ENCODE measurements at places on chromosomes 4 and X.

- DNase-seq = no peak
Observed at GRCh38 chr4:61828960-61829359, 628.8 kb downstream of the ADGRL3 start.

DNA sequence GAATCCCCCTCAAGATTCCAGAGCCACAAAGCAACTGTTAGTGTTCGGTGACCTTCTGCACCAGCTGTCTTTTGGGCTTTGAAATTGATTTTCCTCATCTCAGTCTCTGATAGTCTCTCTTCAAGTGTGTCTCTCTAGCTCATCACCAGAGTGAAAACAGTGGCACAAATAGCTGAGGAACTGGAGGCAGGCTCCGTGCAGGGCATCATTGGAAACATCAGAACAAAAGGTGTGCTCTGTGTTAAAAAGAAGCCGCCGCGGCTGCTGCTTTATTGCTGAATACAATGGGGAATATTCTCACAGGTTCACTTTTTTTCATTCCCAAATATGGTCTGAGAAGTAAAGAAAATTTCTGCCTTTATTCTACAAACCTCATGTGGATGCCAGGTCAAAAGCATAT is 297.5 kb downstream of the DCTD start:
- DNase-seq = no peak

DNA sequence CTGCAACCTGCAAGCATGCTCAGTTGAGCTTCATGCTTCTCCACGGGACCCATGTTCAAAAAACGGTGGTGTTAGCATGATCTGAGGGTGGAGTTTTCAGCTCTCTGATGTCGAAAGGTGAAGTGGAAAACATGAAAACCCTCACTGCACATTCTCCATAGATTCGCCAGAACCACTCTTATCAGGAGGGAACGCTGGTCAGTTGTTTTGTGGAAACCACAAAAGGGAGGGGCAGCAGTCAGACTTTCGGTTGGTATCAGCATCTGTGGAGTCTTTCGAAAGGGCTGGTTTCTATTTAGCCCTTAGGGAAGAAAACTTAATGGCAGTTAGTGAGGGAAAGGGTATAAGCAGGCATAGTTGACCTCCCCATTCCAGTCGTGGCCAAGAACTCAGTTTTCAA is 12.6 kb downstream of the PPA2 start:
- no peak for DNase-seq

- peak; percentile 78 for DNase-seq
Observed at GRCh38 chr4:55866290-55866907, 13.0 kb downstream of the EXOC1 start.

DNA sequence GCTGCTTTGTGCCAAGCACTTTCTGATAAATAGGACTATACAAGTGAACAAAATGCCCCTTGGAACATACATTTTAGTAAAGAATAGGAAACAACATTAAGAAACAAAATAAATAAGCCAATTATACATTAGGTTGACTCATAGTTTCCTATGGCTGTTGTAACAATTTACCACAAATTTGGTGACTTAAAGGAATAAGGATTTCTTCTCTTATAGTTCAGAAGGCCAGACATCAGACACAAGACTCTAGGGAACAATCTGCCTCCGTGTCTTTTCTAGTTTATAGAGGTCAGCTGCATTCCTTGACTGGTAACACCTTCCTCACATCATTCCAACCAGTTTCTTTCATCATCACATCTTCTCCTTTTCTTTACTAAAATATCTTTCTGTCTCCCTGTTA is 235.9 kb upstream of the PCDH18 start:
- DNase-seq = no peak

DNA sequence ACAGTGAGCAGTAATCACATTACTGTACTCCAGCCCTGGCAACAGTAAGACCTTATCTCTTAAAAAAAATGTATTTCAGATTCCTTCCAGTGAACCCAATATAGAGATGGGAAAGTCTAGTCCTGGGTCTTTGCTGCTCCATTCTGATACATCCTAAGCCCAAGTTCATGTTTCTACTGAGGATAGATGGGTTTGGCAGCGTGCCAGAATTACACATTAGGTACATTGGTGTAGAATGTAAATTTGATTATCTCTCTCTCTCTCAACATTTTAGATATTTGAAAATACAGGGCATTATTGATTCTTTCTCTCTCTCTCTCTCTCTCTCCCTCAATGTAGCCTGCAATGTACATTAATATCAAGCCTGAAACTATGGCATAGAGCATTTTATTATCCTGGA is 43.5 kb upstream of the ZNF330 start:
- DNase-seq = no peak

- no peak for DNase-seq
Observed at GRCh38 chrX:30666094-30666493, 12.9 kb downstream of the GK start.

- DNase-seq = no peak
Observed at GRCh38 chrX:114051667-114052315, 532.1 kb upstream of the HTR2C start.

DNA sequence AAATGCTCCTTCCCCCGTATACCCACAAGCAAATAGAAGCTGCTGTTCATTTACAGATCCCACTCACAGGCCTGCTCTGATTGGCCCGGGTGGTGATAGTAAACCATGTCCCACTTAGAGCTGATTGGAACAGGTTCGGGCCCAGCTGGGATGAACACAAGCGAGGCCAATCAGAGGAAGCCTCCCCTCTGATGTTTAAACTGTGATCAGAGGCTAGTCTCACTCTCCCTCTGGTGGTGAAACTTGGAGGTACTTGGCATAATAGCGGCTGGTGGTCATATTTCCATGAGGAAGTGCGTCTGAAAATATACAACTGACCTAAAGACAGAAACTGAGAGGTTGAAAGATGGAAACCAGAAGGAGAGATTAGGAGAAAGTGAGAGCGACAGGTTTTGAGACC is 51.5 kb upstream of the TRPC3 start:
- no peak for DNase-seq

DNA sequence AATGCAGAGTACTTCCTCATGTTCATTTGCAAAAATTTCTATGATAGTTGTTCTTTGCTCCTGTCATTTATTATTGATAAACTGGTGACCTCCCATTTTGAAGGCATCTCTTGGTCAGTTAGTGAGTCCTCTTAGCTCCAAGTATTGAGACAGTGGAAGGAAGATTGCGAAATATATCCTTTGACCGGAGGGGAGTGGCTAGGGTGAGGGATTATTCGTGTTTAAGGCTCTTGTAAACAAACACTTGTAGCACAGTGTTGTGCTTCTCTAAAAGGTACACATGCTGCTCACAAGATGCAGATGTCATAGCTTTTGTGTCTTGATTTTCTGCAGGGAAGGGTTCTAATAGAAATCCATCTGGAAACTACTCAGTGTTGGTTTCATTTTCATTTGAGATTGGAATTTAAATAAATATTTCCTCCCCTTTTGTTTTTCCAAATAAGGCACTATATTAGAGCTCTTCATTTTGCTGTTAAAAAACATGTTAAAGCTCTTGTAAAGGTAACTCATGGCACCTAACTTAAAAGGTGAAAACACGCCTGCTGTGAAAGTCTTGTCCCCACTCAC is 21.8 kb downstream of the TXLNG start:
- no peak for DNase-seq

DNA sequence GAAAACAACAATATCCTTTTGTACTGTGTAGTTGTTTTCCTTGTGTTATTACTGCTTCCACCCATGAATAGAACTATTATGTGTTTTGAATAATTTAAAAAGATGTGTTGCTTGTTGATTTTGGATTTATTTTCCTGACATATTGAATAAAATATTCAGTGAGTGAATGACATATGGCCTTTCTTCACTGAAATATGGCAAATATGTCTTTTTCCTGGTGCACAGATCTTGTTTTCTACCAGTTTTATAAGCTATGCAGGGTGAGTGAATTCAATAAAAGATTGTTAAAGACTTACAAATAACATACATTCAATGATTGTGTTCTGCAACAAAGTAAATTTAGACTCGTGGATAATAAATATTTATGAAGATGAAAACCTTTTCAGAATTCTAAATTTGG is 1216.3 kb upstream of the ADGRL3 start:
- DNase-seq = no peak

DNA sequence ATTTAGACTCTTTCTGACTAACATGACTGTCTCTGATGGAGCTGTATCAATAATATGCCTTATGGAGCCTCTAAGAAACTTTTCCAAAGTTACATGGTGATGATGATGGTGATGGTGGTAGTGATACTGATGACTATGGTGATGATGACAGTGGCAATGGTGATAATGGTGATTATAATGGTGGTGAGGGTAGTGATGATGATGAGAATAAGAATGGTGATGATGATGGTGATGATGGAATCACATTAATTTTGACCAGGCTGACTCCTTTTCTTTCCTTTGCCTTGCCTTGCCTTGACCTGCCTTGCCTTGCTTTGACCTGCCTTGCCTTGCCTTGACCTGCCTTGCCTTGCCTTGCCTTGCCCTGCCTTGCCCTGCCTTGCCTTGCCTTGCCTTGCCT is 31.7 kb upstream of the AREG start:
- DNase-seq = no peak

GRCh38 chr4:3832536-3833220 is 66.5 kb downstream of the ADRA2C start:
- no peak for DNase-seq

DNA sequence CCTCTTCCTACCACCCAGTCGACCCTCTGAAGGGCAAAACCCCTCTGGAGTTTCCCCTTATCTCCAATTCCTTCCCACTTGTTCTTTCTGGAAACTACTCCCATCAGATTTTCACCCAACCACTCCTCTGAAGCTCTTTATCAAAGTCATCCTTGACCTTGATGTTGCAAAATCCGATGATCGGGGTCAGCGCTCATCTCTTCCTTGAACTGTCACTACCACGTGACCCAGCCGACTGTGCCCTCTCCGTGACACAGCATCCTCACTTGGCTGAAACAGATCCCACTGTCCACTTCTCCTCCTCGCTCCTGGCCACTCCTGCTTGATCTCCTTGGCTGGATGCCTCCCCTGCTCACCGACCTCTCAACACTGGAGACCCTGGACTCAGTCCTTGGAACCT is 1.1 kb downstream of the CFAP99 start:
- DNase-seq = no peak

DNA sequence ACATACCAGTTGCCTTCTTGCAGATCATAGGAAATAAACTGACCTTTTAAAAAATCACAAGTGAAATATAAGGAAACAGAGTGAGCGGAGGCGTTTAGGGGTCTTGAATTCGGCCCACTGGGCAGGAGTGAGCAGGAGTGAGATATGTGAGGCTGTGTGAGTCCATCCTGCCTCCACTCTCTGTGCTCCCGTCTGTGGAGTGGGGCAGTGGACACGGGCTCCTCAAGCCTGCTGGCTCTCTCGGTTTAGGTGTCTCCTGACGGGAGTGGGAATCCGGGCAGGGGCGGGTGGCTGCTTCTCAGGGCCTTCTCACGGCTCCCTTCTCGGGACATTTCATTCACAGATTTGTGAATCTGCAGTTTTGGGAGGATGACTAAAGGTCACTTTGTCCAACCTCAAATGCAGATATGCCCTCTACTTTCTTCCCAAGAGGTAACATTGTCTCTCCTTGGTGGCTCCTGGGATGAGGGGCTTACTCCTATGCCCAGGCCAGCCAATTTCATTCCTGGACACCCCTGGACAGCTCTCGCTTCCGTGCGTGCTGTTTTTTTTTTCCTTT is 27.6 kb downstream of the CYTL1 start:
- DNase-seq = no peak

DNA sequence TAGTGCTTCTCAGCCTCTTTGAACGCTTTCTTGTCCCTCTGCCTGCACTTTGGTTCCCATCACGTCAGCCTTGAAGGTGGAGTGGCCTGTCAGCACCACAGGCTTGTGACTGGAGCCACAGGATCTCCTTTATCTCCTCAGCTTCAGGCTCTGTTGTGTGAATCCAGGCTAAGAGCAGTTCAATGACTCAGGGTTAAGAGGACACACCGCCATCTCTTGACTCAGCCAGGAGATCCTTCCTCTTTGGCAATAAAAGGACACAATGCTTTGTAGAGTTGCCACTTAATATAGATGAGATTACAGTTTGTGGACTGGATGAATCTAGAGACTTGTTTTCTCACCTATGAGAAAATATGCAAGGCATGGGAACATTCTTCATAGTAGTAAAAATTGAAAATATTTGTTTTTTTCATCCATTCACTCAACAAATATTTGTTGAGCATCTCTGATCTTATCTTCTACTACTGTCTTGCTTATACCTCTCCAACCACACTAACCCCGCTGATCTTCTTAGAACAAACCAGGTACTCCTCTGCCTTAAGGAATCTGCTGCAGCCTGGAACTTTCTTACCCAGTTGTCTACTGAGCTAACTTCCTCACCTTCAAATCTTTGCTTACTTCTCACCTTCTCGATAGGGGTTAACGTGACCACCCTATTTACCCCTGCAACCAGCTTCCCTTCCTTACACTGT is 62.3 kb downstream of the UCHL1 start:
- no peak for DNase-seq

GRCh38 chrX:4935846-4936245 is 1222.4 kb upstream of the PRKX start:
- no peak for DNase-seq

- no peak for DNase-seq
Observed at GRCh38 chr4:128163177-128164117, 102.3 kb downstream of the LARP1B start.

DNA sequence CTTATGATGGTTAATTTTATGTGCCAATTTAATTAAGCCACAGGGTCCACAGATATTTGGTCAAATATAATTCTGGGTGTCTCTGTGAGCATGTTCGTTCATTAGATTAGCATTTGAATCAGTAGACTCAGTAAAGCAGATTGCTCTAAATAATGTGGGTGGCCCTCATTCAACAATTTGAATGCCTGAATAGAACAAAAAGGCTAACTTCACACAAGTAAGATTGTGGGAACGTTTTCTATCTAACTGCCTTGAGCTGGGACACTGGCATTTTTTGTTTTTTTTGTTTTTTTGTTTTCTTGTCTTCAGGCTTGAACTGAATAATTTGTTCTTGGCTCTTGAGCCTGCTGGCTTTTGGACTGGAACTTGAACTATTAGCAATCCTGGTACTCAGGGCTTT is 292.4 kb upstream of the SPANXN4 start:
- no peak for DNase-seq

DNA sequence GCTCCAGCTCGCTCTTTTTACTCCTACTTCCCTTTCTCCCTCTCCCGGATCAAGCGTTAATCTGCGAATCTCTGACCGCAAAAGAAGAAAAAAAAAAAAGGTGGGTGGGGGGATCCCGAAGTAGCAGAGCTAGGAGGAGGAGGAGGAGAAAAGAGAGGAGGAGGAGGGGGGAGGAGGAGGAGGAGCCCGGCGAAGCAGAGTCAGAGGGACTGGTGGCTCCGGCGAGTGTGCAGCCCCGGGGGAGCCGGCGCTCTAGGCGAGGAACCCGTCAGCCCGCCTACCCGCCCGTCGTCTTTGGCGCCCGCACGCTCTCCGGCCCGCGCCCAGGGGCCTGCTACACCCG is at the start of gene NHSL2:
NHSL2 (plus strand) TSS at position 203 of the 343 bp plus-strand sequence.
- no peak for DNase-seq

- no peak for DNase-seq
Observed at GRCh38 chr4:157992038-157992705, 180.7 kb downstream of the GASK1B start.

- DNase-seq = no peak
Observed at GRCh38 chr4:76680952-76681351, 217.0 kb downstream of the SOWAHB start.
